GM12878 (cell line): ENCODE measurements at places on chromosomes 7 and 10.

DNA sequence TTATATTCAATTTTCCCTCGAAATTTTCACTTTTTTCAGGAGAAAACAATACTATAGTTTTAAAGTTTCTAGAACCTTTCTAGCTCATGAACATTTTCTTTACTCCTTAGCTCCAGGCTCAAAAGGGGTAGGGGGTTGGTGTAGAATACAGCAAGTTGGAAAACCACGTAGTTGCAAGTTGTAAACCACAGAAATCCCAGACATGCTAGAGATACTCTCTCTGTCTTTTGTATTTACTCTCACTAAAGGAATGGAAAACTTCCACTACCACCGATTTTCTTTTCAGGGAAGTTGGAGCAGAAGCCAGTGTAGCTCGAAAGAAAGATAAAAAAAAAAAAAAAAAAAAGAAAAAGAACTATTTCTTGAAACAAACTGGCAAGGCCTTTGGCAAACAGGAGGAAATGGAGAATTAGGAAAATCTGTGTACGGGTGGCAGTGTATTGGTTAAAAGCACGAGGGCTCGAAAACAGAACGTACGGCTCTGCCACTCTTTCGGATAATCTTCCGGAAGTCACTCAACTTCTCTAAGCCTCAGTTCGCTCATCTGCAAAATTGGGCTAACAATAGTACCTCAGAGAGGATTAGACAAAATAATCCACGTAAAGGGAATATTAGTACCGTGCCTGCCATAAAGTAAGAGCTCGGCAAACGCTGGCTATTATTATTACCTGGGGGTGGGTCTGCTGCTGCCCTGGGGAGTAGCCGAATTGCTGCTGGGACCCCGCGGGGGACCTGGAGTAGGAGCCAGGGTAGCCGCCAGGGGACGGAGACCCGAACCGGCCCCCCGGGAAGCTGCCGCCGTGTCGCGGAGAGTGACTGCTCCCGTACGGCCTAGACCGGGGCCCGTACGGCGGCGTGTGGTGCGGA is 628 bp downstream of the MPLKIP start:
- no peaks in the 10 kb centered on the region for H3K27me3 ChIP-seq
- DNase-seq, result no peak
- no peaks in the 10 kb centered on the region for H3K36me3 ChIP-seq
- peak overlapping the region; percentile 90 for H3K4me3 ChIP-seq
- H3K27ac ChIP-seq, result peak overlapping the region; percentile 92

DNA sequence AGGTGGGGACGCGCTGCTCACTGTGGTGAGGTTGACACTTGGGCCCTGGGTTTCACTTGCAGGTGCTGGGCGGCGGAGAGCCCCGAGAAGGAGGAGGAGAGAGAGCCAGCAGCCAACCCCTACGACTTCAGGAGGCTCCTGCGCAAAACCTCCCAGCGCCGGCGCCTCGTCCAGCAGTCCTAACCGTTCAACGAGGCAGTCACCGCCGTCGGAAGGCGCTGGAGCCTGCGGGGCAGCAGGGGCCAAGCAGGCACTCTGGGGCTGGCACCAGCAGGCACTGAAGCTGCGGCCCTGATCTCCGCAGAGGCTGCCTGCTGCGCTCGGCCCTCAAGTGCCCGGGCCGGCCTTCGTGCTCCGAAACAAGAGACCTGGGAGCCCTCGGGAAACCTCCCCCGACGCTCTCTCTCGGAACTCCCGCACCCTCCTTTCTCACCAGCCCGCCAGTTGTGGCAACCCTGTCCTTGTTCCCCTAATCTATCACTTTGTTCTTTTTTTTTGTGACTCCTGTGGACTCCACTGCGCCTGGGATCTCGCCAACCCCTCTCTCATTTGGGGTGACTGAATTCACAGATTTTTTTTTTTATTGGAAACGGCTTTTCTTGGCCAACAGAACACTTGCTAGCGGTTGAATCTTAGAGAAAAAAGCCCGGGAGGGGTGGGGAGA is 4.7 kb upstream of the GAD2 start:
- H3K27me3 ChIP-seq, result peaks cover 10% of the 10 kb centered on the region
- no peak overlapping the region for H3K27ac ChIP-seq
- no peaks in the 10 kb centered on the region for H3K36me3 ChIP-seq
- no peak for DNase-seq
- no peaks in the 10 kb centered on the region for H3K4me1 ChIP-seq
- no peak overlapping the region for H3K4me3 ChIP-seq

DNA sequence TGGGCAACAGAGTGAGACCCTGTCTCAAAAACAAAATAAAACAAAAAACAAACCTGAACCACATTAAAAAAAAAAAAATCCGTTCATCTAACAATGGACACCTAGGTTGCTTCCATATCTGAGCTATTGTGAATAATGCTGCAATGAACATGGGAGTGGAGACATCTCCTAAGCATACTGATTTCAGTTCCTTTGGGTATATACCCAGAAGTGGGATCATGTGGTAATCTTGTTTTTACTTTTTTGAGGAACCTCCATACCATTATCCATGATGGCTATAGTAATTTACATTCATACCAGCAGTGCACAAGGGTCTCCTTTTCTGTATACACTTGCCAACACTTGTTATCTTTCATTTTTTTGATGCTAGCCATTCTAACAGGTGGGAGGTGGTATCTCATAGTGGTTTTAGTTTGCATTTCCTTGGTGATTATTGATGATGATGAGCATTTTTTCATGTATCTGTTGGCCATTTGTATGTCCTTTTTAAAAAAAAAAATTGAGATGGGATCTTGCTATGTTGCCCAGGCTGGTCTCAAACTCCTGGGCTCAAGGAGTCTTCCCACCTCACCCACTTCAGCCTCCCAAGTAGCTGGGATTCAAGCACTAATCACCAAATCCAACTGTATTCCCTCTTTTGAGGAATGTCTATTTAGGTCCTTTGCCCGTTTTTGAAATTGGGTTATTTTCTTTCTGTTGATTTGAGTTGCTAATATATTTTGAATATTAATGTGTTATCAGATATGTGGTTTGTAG is 17.5 kb downstream of the CDK13 start:
- no peak for DNase-seq
- no peaks in the 10 kb centered on the region for H3K27me3 ChIP-seq
- H3K27ac ChIP-seq, result no peak overlapping the region
- no peaks in the 10 kb centered on the region for H3K36me3 ChIP-seq
- no peak overlapping the region for H3K4me3 ChIP-seq

DNA sequence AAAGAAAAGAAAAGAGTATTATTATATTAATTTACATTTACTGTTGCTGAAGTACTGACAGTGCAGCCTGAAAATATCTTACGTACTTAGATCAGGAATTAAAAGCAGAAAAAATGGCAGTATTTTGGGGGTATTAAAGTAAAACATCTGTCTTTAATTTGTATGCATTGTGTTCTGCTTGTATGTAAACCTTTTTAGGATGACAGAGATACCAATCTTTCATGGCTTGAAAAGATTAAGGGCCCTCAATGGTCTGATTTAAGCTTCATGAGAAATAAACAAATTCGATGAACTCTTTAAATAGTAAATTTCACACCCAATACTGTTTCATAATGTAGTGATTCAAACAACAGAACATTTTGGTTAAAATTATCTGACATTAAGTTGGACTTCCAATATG is 116.3 kb downstream of the MLLT10 start:
- no peak overlapping the region for H3K27ac ChIP-seq
- no peaks in the 10 kb centered on the region for H3K27me3 ChIP-seq
- H3K4me1 ChIP-seq, result no peaks in the 10 kb centered on the region
- no peak for DNase-seq
- H3K4me3 ChIP-seq, result no peak overlapping the region

GRCh38 chr10:131511391-131511790 is 199.9 kb upstream of the TCERG1L start:
- no peaks in the 10 kb centered on the region for H3K36me3 ChIP-seq
- no peaks in the 10 kb centered on the region for H3K4me1 ChIP-seq

- no peaks in the 10 kb centered on the region for H3K4me1 ChIP-seq
- H3K27me3 ChIP-seq, result no peaks in the 10 kb centered on the region
- DNase-seq, result no peak
- no peak within 1 kb of the TSS for H3K27ac ChIP-seq
Observed at GRCh38 chr7:191981-192649, at the start of gene FAM20C. FAM20C (plus strand) TSS chr7:192571; CDS start chr7:193200, 629 bp downstream.

DNA sequence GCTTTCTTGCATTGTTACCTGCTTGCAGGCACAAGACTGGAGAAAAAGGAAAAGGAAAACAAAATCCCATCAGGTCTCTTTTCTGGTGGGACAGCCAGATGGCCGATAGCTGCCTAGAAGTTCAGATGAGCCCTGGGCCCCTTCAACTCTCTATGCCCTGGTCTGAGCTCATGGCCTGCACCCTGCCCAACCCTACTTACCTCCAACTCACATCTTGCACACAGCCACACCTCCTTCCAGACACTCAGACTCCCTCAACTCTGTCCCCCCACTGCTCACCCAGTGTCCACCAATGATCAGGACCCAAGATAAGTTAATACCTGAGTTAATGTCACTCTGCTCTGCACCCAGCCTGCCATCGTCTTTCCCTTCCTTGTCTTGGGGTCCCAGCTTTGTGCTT is 10.9 kb downstream of the RBP3 start:
- no peaks in the 10 kb centered on the region for H3K27me3 ChIP-seq
- H3K36me3 ChIP-seq, result no peaks in the 10 kb centered on the region
- H3K27ac ChIP-seq, result no peak overlapping the region
- no peak for DNase-seq
- H3K4me1 ChIP-seq, result no peaks in the 10 kb centered on the region

- no peak for DNase-seq
- H3K4me3 ChIP-seq, result no peak overlapping the region
- no peaks in the 10 kb centered on the region for H3K36me3 ChIP-seq
- no peaks in the 10 kb centered on the region for H3K27me3 ChIP-seq
Observed at GRCh38 chr10:114179747-114180146, 594 bp downstream of the TDRD1 start.

- H3K27ac ChIP-seq, result no peak overlapping the region
- H3K27me3 ChIP-seq, result no peaks in the 10 kb centered on the region
- H3K36me3 ChIP-seq, result no peaks in the 10 kb centered on the region
- DNase-seq, result no peak
- no peaks in the 10 kb centered on the region for H3K4me1 ChIP-seq
Observed at GRCh38 chr7:125573126-125573525, 643.5 kb upstream of the POT1 start.

- H3K4me1 ChIP-seq, result peaks cover 4% of the 10 kb centered on the region
- H3K4me3 ChIP-seq, result no peak overlapping the region
- H3K36me3 ChIP-seq, result no peaks in the 10 kb centered on the region; the same call in 1 of the 2 replicates
- H3K27me3 ChIP-seq, result no peaks in the 10 kb centered on the region
- no peak for DNase-seq
Observed at GRCh38 chr7:140031364-140031763, 31.4 kb downstream of the PARP12 start.

DNA sequence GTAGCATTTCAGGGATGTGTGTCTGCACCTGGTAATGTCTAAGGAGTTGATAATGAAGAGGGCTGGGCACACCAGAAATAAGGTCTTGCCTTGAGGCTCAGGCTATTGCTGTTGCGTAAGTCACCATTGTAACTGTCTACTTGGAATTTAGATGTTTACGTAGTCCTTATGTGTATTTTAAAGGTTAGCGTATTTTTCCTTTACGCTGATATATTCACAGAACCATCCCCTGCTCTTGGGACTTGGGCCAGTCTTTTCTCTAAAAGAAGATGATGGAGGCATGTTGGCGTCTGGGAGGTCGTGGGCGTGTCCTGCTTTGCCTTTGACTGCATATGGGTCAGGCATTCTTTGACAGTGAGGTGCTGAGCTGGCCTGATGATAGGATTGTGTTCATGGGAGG is 14.7 kb downstream of the WDR37 start:
- peaks cover 13% of the 10 kb centered on the region; the same call in 1 of the 2 replicates for H3K36me3 ChIP-seq
- no peak overlapping the region for H3K27ac ChIP-seq
- H3K4me1 ChIP-seq, result no peaks in the 10 kb centered on the region
- no peak overlapping the region for H3K4me3 ChIP-seq

GRCh38 chr7:140478246-140479061 is 851 bp downstream of the MKRN1 start:
- H3K4me3 ChIP-seq, result peak overlapping the region; percentile 98
- peak overlapping the region; percentile 76 for H3K27ac ChIP-seq
- peaks cover 13% of the 10 kb centered on the region for H3K4me1 ChIP-seq
- DNase-seq, result no peak
- H3K27me3 ChIP-seq, result no peaks in the 10 kb centered on the region
- H3K36me3 ChIP-seq, result no peaks in the 10 kb centered on the region

- H3K4me3 ChIP-seq, result no peak overlapping the region
- peaks cover 7% of the 10 kb centered on the region for H3K4me1 ChIP-seq
- H3K36me3 ChIP-seq, result no peaks in the 10 kb centered on the region
Observed at GRCh38 chr10:10589540-10590303, 427.9 kb upstream of the CELF2 start.

DNA sequence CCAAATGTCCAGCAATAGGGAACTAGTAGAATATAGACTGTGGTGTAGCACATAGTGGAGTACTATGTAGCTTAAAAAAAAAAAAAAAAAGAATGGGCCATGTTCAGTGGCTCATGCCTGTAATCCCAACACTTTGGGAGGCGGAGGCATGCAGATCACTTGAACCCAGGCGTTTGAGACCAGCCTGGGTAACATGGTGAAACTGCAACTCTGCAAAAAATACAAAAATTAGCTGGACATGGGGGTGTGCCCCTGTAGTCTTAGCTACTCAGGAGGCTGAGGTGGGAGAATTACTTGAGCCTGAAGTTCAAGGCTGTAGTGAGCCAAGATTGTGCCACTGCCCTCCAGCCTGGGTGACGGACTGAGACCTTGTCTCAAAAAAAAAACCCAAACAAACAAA is 64.4 kb downstream of the CHN2 start:
- no peak for DNase-seq
- H3K27ac ChIP-seq, result no peak overlapping the region
- H3K4me1 ChIP-seq, result no peaks in the 10 kb centered on the region
- no peaks in the 10 kb centered on the region for H3K27me3 ChIP-seq
- H3K4me3 ChIP-seq, result no peak overlapping the region

- no peak for DNase-seq
- H3K4me3 ChIP-seq, result no peak overlapping the region
- H3K36me3 ChIP-seq, result no peaks in the 10 kb centered on the region
- peaks cover 2% of the 10 kb centered on the region; the same call in 1 of the 2 replicates for H3K27me3 ChIP-seq
Observed at GRCh38 chr7:127320974-127321373, 68.2 kb upstream of the GRM8 start.

- H3K4me1 ChIP-seq, result peaks cover 33% of the 10 kb centered on the region
- H3K27me3 ChIP-seq, result no peaks in the 10 kb centered on the region
- no peaks in the 10 kb centered on the region for H3K36me3 ChIP-seq
- no peak overlapping the region for H3K27ac ChIP-seq
- H3K4me3 ChIP-seq, result peak overlapping the region; percentile 78
Observed at GRCh38 chr10:132539431-132539839, 1.8 kb downstream of the INPP5A start.
